T-helper 17 cell (primary cell): ENCODE measurements at places on chromosomes 1 and 21. TPM values are rescaled to one million over a fixed set of nuclear protein-coding genes. Genes with fewer than 3 reads are reported as not detected.

DNA sequence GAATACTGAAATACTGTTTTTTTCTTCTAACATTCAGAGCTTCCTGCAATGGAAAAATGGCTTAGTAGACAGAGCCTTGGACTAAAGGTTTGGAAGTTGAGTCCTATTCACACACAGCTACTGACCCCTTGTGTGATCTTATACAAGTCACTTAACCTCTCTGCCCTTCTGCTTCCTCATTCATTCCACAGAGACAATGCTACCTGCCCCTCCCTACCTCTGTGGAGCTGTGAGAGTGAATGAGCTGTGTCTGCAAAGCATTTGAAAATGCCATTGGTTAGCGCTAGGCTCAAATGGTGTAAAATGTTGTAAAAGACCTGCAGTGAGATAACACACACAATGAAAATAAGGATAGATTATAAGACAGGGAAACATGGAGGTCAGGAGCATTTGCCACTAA, 214.4 kb downstream of the BARHL2 start:
- no peak for DNase-seq

- no peak for DNase-seq
Measured at GRCh38 chr1:61207416-61207815, 125.1 kb downstream of the NFIA start.

GRCh38 chr1:115331558-115332331, 6.3 kb downstream of the NGF start:
- no peak for DNase-seq

Gene SF3B4
- total RNA-seq, result 53.2 TPM

Gene CHI3L2
- 9.1 TPM for total RNA-seq

Gene CD1B
- not detected for total RNA-seq
